A549 treated with CpdA at 1 μM for 4 hours (cell line): ENCODE measurements at places on chromosomes 3 and 15. TPM values are rescaled to one million over a fixed set of nuclear protein-coding genes. Genes with fewer than 3 reads are reported as not detected.

The CELSR3 gene
- 3.0 to 5.4 TPM (median 4.7 TPM) in 5 replicates for total RNA-seq

The PP2D1 gene
- not detected in 5 replicates for total RNA-seq

The DNAH1 gene
- 0.52 to 1.1 TPM (median 1.1 TPM) in 5 replicates for total RNA-seq

The SPATA12 gene
- total RNA-seq = 0.44 to 0.59 TPM (median 0.47 TPM) in 5 replicates

The SEMA3G gene
- total RNA-seq = 0.05 to 0.15 TPM (median 0.10 TPM) in 5 replicates

The CTXN2 gene
- 0.03 to 0.05 TPM (median 0.04 TPM) in 3 of 5 replicates, not detected in the others for total RNA-seq
